ENCODE measurements at places on chromosomes 5 and 9. TPM values are rescaled to one million over a fixed set of nuclear protein-coding genes. Genes with fewer than 3 reads are reported as not detected.

The CTSV gene
- not detected for total RNA-seq

- DNase-seq: no peak
Measured at GRCh38 chr9:71858812-71859211, 52.2 kb downstream of the ABHD17B start.

The SLC6A7 gene
- not detected for total RNA-seq

- no peak for DNase-seq
Measured at GRCh38 chr5:61141801-61142200, 20.5 kb downstream of the SMIM15 start.

GRCh38 chr5:90144625-90145327 lies 264.8 kb downstream of the CETN3 start:
- DNase-seq: no peak

GRCh38 chr9:125878164-125878631 lies 131.0 kb downstream of the PBX3 start:
- DNase-seq: no peak

DNA sequence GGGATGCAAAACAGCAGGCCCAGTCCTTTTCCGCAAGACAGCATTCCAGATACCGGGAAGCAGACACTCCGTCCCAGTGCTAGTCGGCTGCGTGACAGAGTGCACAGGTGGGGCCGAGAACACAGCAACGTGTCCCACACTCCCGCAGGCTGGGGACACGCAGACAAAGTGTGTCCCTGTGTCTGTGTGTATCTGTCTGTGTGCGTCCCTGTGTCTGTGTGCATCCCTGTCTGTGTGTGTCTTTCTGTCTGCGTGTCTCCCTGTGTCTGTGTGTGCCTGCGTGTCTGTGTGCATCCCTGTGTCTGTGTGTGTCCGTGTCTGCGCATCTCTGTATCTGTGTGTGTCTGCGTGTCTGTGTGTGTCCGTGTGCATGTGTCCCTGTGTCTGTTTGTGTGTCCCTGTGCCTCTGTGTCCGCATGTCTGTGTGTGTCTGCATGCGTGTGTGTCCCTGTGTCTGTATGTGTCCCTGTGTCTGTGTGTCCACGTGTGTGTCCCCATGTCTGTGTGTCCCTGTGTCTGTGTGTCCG lies 137.0 kb downstream of the MRPL36 start:
- no peak for DNase-seq

DNA sequence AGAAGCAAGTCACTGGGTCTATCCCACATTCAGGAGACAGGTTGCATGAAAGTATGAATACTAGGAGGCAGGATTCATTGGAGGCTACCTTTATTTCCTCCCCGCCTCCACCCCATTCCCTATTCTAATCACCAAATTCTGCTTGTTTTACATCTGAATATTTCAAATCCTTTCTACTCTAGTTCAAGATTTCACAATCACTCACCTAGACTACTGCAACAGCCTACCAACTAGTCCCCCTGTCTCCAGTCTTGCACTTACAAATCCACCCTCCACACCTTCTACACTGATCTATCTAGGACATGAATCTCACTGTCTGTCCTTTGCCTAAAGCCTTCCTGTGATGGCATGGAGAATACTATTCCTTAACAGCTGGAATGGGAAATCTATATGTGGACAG lies 6.4 kb upstream of the KIF27 start:
- DNase-seq: no peak

The IFNA13 gene
- not detected for total RNA-seq

DNA sequence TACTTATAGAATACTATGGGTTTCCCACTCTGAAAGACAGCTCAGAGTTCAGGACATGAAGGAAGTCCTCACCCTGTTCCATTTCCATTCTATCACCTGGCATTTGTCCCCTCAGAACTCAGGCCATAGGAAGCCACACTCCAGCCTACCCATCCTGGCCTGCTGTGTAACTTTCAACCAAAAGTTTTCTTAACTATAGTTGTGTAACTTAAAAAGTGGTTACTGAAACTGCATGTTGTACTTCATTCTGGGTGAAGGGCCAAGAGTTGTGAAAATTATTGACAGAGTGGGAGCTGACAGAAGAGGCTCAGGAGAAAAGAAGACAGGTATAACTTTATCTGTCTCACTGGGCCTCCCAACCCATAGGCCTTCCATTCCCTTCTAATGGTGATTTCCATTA lies 212.5 kb downstream of the RAB3C start:
- no peak for DNase-seq

GRCh38 chr9:133735415-133735775 lies 2.8 kb downstream of the SARDH start:
- DNase-seq: no peak

DNA sequence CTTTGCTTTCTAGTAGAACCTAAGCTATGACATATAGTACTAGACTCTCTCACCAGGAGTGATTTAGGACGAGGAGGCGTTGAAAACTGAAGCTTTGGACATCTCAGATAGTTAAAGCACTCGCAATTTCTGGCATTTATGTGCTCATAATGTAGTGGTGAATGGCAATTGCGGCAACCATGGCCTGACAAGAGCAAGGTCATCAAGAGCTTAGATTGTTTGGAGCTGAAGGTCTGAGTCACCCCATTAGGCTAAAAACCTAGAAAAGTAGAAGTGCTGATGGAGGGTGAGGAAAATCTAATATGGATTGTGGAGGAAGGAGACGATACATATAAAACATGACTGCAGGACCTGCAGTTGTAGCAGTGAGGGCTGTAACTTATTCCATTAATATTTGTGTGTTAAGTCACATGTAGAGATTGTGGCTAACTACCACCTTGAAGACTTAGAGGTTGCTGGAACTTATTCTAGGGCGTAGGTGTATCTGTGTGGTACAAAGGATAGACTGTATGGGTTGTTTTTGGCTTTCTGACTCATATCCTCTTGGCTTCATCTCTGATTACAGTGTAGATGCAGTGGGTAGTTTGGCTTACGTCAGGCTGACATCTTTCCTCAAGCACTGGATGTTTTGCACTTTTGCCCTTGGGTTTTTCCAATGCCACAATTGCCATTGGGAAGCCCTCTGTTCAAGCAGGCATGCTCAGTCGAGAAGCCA lies 138.9 kb upstream of the CDKN2B start:
- DNase-seq: no peak

DNA sequence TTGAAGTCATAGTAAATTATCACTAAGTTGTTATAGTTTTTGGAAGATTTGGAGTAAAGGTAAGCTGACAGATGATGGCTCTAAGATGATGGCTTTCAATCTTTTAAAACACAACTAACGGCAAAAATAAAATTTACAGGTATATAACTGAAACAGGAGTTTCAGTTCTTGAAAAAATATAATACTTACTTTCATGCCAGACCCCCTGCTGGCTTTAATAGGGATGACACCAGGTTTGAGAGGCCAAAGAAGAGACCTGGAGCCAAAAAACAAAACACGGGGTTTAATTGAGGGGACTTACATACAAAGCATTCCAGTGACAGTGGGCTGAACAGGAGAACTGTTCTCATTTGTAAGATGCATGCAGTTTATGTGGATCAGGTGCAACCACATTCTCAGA lies 301.7 kb upstream of the PCSK5 start:
- DNase-seq: no peak

GRCh38 chr5:87195616-87196015 lies 72.1 kb upstream of the RASA1 start:
- no peak for DNase-seq

- no peak for DNase-seq
Measured at GRCh38 chr9:22098643-22099332, 89.7 kb upstream of the CDKN2B start.

The NIM1K gene
- 0.39 TPM for total RNA-seq

DNA sequence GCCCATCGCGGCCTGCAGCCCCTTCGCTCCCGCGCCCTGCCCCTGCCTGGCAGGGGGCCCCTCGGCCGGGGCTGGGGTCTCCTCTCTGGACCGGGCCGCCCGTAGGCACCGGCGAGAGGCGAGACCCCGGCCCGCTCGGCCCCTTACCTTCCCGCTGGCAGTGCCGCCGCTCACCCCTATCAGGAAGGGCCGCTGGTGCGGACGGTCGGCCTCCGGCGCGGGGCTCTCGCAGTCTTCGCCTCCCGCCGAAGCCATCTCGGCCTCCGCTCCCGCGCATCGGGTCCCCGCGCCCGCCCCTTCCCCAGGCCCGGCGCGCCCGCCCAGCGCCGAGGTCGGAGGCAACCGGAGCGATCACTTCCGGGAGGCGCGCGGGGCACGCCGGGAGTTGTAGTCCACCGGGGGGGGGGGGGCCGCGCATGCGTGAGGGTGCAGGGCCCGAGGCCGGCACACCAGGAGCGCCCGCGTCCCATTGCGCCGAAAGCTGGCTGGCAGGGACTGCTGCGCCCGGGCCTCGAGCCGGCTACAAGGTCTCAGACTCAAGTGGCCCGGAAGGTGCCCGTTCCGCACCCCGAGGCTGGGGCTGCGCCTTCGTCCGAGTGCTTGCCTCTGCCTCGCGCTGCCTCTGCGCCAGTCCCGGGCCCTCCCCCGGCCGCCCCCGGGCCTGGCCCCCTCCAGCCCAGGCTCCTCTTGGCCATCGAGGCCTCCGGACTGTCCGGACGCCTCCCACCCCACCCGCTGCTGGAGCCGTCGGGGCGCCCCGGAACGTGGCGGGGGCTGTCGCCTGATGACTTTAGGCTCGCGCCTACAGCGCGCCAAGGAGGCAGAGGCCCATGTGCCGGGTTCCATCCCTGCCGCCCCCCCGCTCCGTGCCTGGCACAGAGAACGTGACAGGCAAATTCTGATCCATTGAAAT lies at the start of gene UCK1:
Gene UCK1, minus strand, starts transcription at position 344 of the 913 bp plus-strand sequence. Its CDS starts 89 bp downstream, at position 255.
- peak; percentile 73 for DNase-seq

- no peak for DNase-seq
Measured at GRCh38 chr9:18127499-18127875, 346.5 kb upstream of the ADAMTSL1 start.

DNA sequence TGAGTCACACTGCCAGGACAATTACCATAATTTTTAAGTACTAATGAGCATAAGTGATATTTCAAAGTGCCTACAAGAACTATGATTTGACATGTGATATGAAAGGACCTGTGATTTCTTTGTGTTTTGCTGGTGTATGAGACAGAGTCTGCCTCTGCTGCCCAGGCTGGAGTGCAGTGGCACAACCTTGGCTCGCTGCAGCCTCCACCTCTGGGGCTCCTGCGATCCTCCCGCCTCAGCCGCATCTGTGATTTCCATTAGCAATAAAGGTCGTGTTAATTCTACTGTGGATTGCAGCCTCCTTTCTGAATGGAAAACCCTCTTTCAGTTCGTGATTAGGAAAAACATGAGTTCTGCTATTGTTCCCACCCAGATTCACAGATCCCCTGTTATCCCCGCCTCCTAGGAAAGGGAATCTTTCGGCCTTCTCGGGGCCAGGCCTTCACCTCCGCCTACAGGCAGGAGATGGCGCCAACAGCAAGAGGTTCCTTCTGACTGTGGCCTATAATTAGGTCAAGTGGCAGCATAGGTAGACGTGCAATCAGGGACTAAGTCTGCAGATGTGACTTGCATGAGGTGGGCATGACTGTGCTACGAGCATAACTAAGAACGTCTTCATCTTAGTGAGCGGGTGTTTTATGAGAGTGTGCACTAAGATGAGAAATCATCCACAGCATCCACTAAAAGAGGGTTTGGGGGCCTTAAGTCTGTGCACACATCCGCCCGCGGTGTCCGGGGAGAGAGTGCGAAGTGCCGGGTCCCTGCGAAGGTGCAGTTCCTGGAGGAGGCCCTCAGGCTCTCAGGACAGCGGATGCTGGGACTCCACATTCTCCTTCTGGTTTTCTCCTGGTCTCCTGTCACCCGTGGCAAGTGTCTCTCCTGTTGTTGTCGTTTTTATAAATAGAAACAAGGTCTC lies 23.1 kb downstream of the TRIM7 start:
- no peak for DNase-seq

GRCh38 chr5:32711362-32711680 lies 200 bp downstream of the NPR3 start:
- DNase-seq: no peak

DNA sequence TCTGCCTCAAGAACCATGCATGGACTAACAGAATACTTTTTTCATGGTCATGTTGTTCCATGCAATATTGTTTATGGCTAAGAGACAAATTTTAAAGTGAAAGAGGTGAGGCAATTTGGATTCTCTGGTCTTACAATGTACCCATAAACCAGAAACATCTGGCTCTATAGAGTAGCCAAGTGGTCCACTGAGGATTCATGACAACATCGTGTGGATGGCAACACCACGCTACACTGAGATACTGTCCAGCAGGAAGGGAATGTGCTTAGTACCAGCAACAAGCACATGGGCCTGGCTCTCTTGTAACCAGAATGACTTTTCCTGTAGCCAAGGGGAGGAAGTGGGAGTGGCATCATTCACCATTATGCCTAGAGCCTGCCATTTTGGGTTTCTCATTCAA lies 218.2 kb downstream of the GADD45G start:
- DNase-seq: no peak

DNA sequence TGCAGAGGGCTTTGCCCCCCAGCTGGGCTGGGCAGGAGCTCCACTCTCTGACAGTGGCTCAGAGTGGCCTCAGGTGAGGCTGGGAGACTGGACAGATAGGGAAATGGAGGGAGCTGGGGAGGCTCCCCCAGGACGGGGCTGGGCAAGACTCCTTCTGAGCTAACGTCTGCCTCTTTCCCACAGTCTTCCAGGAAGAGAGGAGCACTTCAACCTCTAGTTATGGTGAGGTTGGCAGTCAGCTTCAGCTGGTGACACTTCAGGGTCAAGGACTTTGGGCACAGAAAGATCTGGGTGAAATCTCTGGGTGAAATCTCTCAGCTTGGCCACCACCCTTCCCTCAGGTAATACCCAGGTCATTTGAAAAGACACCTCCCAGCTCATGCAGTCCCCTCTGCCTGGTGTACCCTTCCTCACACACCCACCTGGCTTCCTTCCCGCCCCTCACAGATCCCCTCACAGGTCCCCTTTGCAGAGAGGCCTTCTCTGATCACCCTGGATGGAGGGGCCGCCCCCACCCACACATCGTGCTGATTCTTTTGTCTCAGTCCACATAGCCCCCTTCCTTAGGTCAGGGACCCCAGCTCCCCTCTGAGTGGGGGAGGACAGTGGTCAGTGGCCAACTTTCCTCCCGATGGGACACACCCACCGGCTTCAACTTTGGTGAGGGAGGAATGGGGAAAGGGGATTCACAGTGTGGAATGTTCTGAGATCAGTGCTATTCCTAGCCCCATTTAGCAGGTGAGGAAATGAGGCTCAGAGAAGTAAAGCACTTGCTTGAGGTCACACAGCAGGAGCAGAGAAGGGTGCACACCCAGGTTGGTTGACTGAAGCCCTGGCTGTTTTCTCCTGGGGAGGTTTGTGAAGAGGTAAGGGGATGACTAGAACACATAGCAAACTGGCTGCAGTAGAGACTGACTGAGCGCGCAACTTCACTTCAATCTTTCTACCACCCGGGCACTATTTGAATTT lies 15.8 kb upstream of the NEURL1B start:
- no peak for DNase-seq

DNA sequence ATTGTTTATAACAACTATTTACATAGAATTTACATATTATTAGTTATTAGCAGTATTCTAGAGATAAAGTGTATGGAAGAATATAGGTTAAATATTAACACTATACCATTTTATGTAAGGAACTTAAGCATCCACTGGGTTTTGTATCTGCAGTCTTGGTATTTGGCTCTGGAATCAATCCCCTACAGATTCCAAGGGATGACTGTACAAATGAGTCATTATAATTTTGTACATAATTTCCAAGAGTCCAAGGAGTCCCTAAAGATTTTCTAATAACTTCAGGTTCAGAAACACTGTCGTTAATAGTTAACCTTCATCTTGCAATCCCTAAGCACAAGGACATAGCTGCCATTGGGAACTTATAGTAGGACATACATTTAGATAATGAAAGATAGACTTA lies 254.8 kb upstream of the PDE4D start:
- DNase-seq: no peak

GRCh38 chr5:170638454-170639220 lies 134.8 kb downstream of the KCNIP1 start:
- peak; percentile 29 for DNase-seq

All from activated B cell treated with CpG ODN at 0.5 μM for 24 hours (primary cell).